ENCODE measurements at places on chromosomes 12 and 14.
A peak's percentile ranks its signal among the peaks of the same experiment; 100 is the strongest.

DNA sequence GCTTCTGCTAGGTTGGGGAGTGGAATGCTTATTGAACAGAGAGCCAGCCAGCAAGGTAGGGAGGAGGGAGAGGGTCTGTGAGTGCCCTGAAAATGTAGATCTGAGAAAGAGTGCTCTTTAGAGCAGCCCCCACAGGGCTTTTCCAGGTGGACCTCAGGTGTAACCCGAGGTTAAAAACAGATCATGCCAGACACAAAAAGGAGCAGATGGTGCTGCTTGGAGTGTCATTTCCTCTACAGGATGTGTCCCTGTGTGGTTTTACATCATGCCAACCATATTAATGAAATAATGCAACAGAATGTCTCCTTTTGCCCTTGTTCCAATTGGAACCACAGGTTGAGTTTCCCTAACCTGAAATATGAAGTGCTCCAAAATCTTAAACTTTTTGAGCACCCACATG, 6.4 kb downstream of the SUSD6 start:
- DNase-seq, result no peak

DNA sequence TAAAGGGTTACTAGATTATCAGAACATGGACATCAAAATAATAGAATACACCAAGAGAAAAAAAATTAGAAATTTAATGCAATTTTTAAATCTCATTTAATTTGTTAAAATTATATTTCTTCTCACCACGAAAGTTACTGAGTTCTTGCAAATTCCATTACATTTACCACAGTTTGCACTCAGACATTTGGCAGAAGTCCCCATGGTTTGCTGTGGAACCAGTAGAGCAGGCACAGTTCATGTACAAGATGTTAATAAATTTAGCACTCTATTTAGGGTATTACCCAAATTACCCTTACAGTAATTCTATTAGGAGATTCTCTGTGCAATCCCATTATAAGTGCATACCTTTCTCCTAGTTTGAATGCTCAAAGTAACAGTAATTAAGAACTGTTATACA, 9.7 kb downstream of the SCN8A start:
- DNase-seq, result no peak

- peak; percentile 15 for DNase-seq
Observed at GRCh38 chr12:1531654-1532374, 62.6 kb downstream of the FBXL14 start.

DNA sequence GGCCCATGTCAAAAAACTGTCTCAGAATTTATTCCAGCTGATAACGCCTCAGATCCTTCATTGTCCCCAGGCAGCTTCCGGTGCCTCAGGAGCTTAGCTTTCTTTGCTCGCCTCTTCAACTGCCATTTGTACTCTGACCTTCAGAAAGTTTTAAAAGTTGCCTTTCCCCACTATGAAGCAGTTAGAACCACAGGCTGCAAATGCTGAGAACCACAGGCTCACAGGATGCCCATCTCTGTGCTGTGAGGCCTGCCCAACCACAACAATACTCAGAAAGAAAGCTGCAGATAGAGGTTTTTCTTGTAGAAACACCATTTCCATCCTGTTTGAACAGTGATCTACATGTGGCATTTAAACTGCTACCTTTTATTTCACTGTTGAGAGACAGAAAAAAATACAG, 131.1 kb downstream of the PRKCH start:
- peak; percentile 67 for DNase-seq

- no peak for DNase-seq
Observed at GRCh38 chr12:112199136-112199535, 73.8 kb downstream of the TRAFD1 start.

DNA sequence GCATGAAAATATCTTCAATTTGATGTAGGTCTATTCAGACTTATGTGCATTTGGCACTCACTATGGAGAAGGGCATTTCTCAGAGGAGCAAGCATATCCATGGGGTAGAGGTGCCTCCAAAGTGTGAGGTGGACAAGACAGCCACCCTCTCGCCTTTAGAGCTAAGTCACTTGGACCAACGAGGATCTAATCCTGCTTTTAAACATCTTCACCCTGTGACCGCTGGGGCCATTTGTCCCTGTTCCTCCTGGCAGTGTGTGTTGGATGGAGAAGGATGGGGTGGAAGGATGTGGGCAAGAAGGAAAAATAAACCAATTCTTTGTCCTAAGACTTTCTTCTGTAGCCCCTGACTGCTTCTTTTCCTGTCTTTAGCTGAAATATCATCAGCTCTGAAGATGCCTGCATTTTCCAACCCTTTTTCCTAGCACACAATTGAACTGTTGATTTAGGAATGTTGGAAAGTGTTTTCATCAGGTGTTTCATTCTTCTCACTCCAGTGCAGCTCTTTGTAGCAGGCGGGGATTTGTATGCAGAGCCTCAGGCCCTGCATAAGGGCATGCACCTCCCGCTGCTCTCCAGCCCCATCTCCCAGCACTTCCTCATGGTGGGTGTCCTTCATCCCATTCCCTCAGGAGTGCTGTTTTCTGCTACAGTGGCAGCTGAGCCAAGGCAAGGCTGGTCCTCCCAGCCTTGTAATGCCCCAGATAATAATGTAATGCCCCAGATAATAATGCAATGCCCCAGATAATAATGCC, 5.3 kb downstream of the FGF6 start:
- DNase-seq, result no peak

DNA sequence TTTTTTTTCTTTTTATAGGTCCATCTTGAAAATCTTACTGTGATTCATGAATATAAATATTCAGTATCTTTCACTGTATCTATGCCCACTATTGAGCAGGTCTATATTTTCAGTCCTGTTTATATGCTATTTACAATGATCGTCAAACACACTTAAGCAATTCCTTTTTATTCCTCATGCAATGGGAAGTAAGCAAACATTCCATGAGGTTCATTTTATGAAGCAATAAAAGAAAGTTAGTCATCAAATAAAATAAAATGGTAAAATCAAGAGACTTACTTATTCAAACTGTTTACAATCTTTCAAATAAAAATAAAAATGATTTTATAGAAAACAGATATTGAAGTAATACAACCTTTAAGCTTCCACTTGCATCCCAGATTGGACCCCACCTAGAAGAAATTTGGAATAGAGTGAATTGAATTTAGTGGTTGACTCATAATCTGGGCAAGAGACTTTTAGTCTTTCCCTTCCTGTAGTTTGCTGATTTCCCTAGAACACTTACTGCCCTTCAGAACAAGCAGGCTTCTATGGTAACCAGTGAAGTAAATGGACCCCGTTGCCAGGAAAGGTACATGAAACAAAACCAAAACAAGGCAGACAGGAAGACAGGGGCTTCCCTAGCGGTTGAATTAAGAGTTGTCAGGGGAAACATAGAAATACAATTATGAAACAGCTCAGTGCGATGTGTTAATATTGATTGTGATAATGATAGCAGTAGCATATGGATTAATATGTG, 241.0 kb upstream of the ATP2B1 start:
- DNase-seq, result peak; percentile 37

- no peak for DNase-seq
Observed at GRCh38 chr12:108432423-108433121, 82.5 kb upstream of the FICD start.

- no peak for DNase-seq
Observed at GRCh38 chr14:32006263-32007110, 70.6 kb upstream of the ARHGAP5 start.

DNA sequence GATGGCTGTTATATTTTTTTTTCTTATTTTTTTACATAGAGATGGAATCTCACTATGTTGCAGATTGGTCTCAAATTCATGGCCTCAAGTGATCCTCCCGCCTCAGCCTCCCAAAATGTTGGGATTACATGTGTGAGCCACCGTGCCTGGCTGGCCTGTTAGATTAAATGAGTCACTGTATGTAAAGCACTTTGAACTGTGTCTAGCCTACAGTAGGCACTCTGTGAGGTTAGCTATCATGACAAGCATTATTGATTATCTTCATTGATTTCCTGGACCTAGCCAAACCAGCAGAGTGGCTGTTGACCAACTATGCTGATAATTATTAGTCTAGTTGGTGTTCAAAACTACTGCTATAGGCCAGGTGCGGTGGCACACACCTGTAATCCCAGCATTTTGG, 42.6 kb downstream of the ARF6 start:
- no peak for DNase-seq

- DNase-seq, result peak; percentile 6
Observed at GRCh38 chr12:42590330-42590934, 886 bp upstream of the PRICKLE1 start.

GRCh38 chr12:24915501-24915900, 33.4 kb downstream of the BCAT1 start:
- no peak for DNase-seq

DNA sequence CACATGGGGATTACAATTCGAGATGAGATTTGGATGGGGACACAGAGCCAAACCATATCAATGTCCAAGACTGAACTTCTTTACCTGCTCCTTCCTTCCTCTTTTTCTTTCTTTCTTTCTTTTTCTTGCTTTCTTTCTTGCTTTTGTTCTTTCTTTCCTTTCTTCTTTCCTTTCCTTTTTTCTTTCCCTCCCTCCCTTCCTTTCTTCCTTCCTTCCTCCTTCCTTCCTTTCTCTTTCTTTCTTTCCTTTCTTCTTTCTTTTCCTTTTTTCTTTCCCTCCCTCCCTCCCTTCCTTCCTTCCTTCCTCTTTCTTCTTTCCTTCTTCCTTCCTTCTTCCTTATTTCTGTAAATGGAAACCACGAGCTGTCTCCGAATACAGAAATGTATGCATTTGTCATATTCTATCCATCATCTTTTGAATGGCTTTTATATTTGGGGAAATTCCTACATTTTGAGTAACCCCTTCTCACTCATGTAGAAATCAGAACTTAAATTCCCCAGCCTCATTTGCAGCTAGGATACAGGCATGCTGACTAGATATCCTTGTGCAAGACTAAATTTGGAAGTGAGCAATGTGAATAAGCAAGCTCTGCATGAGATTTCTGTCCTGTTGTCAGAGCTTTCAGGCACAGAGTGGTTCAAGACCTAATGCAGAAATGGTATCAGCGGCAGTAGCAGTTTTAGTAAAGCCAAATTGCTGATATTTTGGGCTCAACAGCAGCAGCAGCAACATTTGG, 11.5 kb downstream of the GPR33 start:
- DNase-seq, result no peak

DNA sequence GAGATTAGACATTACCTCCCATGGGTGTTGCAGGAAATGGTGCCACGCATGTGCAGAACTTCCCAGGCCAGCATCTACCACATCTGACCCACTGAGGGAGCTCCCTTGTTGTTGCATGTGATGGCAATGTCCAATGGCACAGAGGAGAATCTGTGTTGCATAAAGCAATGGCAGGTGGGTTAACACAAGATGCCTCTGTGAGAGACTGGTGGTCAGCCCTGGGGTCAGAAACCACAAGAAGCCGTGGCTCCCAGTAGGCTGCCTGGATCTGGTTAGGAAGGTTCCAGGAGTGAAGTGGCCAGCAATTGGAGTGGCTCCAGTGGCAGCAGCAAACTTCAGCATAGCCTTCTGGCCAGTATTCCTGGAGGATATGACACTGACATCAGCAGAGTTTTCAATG, 65.9 kb upstream of the HMGA2 start:
- no peak for DNase-seq

All from stimulated activated CD4-positive, alpha-beta T cell treated with anti-CD3 and anti-CD28 coated beads, Interleukin-15, amount 100 ng/mL, for 24 hours (primary cell).